ENCODE measurements at places on chromosomes 2 and 18. TPM values are rescaled to one million over a fixed set of nuclear protein-coding genes. Genes with fewer than 3 reads are reported as not detected.

The SSB gene
- total RNA-seq = 151 TPM

The TET3 gene
- total RNA-seq = 3.7 TPM

The MEIS1 gene
- 3.3 TPM for total RNA-seq

The SPR gene
- total RNA-seq = 39.3 TPM

The AGXT gene
- not detected for total RNA-seq

The DLX1 gene
- 5.6 TPM for total RNA-seq

The FZD7 gene
- 13.5 TPM for total RNA-seq

The SERPINB4 gene
- not detected for total RNA-seq

The EPB41L3 gene
- total RNA-seq = under 0.01 TPM

The TRPM8 gene
- 0.90 TPM for total RNA-seq
